CD4-positive, alpha-beta T cell treated with Interferon alpha-2 for 1 hour (primary cell): ENCODE measurements at places on chromosomes 7 and 10.

- DNase-seq: no peak
These were observed 676.7 kb downstream of the PCDH15 start for GRCh38 chr10:54124209-54124885.

- no peak for DNase-seq
These were observed 527.0 kb downstream of the NEBL start for GRCh38 chr10:20369863-20370736.

DNA sequence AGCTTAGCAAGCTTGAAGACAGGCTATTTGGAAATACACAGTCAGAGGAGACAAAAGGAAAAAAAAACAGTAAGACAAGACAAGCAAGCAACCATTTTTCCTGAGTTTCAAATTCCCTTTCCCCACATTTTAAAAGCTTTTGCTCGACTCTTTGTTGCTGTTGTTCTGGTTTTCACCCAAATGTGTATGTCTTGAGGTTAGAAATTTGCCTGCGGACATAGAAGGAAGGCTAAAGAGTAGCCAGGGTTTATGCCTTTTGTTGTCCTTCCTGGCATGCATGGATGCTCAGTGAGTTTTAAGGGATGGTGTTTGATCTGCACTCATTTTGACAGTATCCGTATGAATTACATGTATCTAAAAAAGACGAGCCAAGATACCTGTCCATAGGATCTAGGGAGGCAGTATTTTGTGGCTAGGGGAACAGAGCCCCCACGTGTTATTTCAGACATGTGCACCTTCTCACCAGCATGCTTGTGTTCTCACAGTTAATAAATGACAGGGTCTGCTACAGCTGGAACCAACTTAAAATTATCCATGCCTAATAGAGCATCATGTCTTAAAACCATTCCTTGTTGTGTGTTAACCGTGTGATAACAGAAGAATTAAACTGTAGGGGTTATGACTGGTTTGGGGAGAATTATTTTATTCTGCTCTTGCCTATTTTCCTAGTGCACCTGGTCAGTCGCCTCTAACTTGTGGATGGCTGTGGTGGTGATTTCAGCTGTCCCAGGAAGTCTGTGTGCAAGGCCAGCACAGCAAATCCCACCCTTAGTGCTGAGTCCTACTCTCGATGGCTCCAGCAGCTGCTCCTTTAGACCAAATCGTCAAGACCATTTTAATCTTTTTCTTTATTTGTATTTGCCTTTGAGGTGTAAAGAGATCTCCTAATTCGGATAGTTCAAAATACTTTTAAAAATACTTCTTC lies 9.1 kb downstream of the WIPF3 start:
- no peak for DNase-seq

GRCh38 chr7:5564894-5565293 lies 141.3 kb upstream of the TNRC18 start:
- no peak for DNase-seq

GRCh38 chr10:27558612-27559020 lies 54.5 kb downstream of the RAB18 start:
- DNase-seq: peak; percentile 57

GRCh38 chr7:20240080-20240926 lies 23.1 kb upstream of the MACC1 start:
- DNase-seq: no peak

- DNase-seq: no peak
These were observed 252.2 kb upstream of the PLPP4 start for GRCh38 chr10:120204877-120205276.

- no peak for DNase-seq
These were observed 369.5 kb downstream of the SORCS3 start for GRCh38 chr10:105010411-105011121.

DNA sequence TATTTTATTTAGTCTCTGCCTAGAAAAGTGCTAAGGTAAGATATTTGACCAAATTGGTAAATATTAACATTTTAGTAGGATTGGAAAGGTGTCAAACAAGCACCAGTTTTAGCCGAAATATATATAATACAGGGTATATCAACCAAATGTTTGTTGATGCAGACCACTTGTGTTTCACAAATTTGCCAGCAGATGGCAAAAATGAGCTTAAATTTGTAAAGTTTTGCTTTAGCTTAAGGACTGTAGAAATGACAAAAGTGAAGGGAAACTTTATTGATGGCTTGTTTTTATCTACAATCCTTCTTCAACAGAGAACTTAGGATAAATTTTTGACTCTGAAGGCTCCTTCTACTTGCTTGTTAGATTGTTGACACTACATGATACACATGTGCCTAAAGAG lies 4.8 kb upstream of the POLR1F start:
- peak; percentile 69 for DNase-seq

DNA sequence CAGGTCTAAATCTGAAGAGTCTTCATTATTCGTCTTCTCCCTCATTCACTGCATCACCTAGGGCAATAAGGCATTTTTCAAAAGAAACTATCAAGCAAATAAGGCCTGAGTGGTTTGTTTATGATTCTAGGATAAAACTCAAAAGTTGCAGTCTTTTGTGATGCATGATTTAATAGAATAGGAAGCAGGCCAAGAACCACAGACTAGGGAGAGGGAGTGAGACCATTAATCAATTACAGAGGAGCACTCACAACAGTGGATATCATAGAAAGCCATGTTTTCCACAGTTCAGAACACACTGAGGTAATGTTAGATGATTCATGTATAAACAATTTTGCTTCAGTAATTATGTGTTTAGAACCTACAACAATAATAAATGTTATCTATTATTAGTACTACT lies 87.8 kb upstream of the LRRTM3 start:
- no peak for DNase-seq

GRCh38 chr7:23787272-23787671 lies 77.3 kb downstream of the STK31 start:
- DNase-seq: no peak

DNA sequence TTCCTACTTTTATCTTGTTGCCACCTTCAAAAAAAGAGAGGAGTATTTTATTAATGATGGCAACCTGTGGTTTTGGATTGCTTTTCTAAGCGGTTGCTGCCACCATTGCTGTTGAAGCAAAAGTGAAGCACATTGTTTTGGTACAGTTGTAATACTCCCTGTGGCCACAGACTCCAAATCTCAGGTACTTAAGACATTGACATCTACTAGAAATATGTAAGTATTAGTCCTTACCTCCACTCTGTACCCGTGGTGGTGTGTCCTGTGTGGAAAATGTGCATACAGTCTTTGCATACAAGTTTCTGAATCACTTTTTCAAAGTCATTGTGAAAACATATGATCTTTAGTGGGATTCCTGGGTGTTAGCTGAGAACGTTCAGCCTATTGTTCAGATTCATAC lies 85.7 kb downstream of the ANLN start:
- DNase-seq: no peak

GRCh38 chr7:155576416-155576815 lies 30.1 kb upstream of the CNPY1 start:
- no peak for DNase-seq

DNA sequence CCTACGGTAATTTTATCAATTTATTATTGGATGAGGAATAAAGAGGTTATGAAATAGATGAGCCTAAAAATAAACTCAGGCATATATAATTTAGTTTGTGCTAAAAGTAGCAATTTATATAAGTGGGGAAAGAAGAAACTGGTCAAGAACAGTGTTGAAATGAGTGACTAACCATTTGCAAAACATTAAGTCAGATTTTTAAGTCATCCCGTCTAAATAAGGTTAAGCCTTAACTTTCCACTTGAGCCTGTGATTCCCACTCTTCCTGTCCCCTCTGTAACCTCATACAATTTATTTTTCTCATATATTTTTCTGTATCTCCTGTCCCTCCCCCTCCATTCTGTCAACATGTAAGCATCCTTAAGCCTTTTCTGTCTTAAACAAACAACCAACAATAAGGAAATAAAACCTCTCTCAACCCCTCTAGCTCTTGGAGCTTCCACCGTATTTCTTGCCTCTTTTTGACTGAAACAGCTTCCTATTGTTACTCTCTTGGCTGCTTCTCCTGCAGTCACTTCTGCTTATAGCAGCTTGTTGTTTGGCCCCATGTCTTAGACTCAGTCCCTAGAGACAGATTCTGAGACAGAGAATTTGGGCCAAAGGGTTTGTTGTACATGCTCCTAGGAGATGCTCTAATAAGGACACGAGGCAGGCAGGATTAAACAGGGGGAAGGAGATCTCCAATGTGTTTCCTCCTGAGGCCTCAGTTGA lies 109.7 kb downstream of the GNAI1 start:
- no peak for DNase-seq

GRCh38 chr10:51905032-51905431 lies 205.6 kb upstream of the CSTF2T start:
- DNase-seq: no peak

DNA sequence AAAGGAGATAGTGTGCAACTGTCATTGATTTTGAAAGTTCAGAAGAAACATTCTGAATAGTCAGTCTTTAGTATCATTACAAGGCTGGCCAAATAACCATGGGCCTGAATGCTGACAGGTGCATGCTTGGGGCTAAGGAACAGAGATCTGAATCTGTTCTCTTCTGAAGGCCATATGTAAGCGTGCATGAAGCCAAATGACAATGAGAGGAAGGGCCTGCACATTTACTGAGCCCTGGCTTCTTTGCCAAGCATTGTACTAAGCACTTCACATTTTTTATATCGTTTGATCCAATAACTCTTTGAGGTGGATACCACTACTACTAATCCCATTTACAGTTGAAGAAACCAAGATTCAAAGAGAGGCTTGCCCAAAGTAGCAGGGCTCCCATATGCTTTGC lies 22.5 kb upstream of the TIAL1 start:
- DNase-seq: no peak

GRCh38 chr7:151634643-151635042 lies 114.9 kb upstream of the RHEB start:
- DNase-seq: no peak

DNA sequence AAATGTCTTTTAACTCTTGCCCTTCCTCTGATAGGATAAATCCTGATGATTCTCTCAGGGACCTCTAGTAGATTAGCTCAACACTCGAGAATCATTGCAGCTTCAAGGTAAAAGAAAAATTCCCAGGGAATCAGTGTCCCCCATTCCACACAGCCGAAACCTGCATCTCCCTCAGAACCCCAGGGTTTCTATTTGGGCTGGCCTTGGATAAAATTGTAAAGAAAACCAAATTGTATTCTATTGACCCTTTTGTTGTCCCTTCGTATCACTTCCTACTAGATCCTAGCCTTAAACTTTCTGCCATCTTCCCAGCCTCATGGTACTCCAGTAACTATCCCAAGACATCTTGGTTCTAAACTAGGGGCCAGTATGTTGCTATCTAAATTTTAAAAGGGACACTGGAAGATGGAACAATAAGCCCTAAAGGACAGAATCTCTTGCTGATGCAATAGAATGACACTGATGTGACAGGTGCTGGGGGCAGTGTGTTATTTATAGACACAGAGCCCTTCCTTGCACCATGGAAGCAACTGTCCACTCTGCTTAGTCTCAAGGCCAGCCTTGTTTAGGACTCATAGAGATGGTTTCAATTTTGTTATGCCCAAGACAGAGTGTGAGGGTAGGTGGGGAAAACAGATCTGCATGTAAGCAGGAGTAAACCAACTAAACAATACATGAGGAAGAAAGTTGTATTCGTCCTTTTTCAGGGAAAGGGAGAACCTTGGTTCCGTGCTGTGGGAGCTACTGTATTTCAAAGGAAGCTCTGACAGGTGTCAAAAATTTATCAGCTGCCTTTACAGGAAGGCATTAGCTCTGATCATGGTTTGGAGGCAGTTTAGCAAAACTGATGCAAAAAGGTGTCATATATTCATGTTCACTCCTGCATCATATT lies 7.6 kb downstream of the ASB15 start:
- DNase-seq: no peak

DNA sequence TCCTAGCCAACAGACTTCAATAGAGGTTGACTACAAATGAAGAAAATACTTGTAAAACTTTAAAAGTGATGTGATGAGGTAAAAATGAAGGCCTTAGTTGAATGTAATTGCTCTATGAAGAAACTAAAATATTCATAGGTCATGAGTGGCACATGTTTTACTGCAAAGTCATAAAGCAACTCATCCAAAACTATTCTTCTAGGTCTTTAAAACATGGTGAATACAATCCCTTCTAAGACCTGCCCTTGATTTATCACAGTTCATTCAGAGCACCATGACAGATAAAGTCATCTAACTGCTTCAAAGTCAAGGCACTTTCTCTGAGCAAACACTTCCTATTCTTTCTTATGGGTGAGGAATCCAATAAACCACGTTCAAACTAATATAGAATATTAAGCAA lies 713.5 kb downstream of the SORCS1 start:
- no peak for DNase-seq

DNA sequence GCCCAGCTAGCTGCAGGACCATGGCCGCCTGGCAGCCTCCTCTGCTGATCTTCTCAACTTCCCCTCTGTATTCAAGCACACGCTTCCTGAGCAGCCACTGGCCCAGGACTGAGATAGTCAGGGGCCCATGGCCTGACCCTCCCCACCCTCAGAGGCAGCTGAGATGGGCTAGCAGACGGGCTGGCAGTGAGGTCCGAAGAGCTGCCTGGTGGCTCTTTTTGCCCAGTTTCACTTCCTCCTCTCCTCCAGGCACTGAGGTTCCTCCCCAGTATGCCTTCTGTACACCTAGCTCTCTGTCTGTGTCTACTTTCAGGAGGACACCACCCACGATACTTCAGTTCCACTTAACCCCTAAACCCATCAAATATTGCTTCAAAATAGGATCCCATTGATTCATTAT lies 395.6 kb downstream of the TNS3 start:
- DNase-seq: no peak

DNA sequence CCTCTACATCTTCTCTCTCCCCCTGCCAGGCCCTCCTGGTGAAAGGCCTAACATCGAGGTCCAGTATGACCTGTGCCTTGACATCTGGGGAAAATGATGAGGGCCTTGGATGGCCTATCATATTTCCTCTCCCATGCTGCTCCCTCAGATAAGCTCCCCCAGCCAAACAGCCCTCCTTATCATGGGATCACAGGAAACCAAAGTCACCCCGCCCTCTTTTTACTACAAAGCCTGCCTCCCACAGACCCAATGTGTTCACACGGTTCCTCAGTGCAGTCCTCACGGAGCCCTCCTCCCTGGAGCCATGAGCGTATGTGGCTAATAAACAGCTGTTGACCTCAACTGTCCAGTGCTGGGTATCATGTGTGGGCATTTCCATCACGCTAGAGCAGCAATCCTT lies 32.0 kb downstream of the C10orf90 start:
- no peak for DNase-seq

DNA sequence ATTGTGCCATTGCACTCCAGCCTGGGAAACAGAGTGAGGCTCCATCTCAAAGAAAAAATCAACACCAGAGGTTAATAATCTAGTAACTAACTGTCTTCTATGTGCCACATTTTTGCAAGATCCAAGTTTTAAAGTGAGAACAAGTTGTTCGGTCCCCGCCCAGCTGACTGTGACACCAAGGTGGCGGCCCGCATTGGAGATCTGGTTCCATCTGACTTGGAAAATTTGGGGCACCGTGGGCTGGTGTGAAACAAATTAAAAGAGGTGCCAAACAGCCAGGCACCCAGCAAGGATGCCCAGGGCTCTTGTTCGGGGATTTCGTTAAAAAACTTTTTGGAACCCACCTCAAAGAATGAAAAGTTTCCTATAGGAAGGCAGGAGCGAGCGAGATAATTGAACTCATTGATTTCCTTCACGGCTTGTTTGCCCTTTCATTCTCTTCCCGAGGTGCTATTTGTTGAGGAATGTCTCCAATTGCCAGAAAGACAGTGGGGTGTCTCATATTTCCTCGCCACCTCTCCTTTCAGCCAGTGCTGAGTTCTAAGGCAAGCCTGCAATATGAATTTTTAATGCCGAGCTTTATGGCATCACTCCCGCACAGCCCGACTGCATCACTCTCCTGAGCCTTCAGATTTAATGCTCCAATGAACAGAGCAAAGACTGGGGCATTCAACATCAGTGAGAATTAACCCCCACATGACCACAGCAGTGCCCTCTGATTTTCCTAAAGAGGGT lies 156.9 kb upstream of the SH2B2 start:
- no peak for DNase-seq
